ENCODE measurements at places on chromosomes 5 and 9. TPM values are rescaled to one million over a fixed set of nuclear protein-coding genes. Genes with fewer than 3 reads are reported as not detected.

DNA sequence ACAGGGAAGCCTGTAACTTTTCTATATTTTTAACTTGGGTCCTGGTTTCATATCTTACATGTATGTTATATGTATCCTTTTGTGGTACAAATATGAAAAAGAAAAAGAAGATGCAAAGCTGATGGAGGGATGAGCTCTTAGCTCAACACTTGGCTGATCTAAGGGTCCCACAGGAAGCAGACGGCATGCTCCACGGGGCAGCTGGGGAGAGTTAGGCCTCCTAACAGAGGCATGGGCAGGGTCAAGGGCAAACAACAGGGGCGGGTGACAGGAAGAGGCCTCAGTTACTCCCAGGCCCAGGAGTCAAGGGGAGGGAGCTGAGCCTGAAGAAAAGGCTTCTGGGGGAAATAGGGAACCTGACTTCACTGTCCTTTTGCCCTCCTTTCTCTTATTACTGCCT is 287.2 kb downstream of the ZSWIM6 start:
- DNase-seq: no peak

LCN1 gene
- total RNA-seq: not detected

- DNase-seq: no peak
These were observed 3.4 kb downstream of the CPEB4 start for GRCh38 chr5:173891308-173892116.

GRCh38 chr9:106298997-106299396 is 564.0 kb upstream of the ZNF462 start:
- DNase-seq: no peak

RGS7BP gene
- total RNA-seq: 1.6 TPM

DNA sequence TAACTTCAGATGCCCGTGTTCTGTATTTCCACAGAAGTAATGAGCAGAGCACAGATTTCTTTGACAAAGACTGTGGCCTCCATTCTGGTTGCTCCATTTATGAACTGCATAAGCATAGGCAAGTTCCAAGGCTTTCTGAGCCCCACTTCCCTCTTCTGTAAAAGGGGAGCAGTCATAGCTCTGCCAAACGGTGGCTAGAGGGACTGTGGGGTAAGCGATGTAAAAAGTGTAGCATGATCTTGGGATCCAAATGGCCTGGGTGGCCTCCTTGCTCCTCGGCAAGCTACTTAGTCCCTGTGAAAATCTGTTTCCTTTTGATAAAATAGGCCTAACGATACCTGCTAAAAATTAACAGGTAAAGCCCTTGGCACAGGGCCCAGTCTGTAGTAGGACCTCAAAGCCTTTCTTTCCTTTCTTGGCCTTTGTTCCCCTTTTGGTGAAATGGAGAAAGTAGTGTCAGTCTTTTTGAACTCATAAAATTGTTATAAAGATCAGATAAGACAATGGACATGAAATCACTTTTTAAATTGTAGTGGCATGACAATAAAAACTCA is 646.6 kb downstream of the ACTL7B start:
- DNase-seq: no peak

DNA sequence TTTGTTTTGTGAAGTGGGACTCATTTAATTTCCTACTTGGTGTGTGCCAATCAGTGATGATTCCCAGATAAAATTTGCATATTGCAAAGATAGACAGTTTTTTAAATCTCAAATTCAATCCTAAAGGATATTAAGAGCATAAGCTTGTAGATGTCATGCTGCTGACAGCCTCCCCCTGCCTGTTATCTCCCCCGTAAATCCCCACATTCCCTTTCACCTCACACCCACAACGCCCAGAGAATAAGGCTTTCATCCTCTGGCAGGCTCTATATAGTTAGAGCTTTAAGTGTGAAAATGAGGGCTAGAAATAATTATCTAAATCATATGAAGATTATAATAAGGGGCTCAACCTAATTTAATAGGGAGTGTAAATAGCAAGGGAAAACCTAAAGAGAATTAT is 265.0 kb downstream of the TRPM3 start:
- DNase-seq: no peak

C5orf46 gene
- total RNA-seq: not detected

NIPAL4 gene
- total RNA-seq: not detected

GRCh38 chr5:181028032-181028819 is 11.8 kb upstream of the BTNL9 start:
- no peak for DNase-seq

HTR4 gene
- not detected for total RNA-seq

DNA sequence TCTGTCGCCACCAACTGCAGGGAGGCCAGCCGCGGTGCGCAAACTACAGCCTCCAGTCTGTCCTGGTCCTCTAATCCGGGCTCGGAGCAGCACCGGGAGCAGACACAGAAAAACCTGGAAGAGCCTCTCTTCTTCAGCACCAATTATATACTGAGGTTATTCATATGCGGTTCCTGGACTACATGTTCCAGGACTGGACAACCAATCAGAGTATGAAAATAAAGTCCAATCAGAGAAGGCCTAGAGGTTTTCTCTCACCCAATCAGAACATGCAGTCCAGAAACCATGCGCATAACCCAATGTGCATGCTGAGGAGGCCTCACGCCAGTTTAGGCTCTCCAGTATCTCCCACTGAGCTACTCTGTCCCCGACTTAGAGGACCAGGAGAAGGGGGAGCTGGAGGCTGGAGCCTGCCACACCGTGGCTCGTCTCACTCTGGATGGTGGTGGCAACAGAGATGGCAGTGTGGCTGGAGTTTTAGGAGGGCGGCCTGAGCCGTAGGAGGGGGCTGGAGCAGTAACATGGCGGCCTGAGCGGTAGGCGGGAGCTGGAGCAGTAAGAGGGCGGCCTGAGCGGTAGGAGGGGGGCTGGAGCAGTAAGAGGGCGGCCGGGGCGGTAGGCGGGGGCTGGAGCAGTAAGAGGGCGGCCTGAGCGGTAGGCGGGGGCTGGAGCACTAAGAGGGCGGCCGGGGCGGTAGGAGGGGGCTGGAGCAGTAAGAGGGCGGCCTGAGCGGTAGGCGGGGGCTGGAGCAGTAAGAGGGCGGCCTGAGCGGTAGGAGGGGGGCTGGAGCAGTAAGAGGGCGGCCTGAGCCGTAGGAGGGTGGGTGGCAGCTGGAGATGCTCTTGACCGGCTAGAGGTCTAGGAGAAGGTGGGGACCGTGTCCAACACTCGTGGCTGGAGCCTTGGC is 20.4 kb upstream of the TRIM52 start:
- no peak for DNase-seq

ROPN1L gene
- 11.5 TPM for total RNA-seq

GRCh38 chr5:176836811-176837706 is 26.7 kb downstream of the UNC5A start:
- no peak for DNase-seq

DNA sequence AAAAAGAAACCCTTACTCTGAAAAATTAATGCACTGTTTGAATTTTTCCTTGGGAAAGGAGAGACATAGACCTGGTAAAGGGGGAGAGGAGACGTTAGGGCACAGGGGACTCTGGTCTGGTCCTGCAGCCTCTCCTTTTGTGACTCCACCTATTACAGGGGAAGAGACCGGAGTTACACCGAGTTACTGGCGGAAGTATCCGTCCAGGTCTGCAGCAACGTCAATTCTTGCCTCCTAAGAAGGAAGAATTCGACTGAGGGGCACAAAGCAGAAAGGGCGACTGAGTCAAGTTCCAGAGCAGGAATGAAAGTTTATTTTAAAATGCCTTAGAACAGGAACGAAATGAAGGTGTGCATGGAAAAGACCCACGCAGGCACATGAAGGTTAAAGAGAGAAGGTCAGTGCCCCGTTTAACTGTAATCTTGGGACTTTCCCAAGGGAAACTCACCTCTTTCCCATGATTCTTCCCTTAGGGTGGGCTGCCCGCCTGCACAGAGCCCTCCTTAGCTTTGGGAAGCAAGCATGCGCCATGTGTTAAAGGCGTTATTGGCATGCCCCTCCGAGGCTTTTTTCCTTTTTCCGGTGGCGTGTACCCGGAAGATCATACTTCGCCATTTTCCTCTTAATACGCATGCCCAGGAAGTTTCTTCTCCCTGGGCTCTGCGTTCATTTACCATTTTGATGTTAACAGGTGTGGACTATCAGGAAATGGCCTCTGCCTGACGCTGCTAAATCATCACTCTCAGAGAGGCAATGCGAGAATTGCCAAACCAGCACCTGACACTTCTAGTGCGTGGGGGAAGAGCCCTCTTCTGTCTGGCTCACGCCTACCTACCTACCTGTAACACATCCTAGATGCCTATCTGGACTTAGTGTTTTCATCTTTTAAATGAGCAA is 409.6 kb upstream of the PAPPA start:
- DNase-seq: no peak

GRCh38 chr5:102749416-102750030 is 5.6 kb upstream of the PAM start:
- no peak for DNase-seq

DNA sequence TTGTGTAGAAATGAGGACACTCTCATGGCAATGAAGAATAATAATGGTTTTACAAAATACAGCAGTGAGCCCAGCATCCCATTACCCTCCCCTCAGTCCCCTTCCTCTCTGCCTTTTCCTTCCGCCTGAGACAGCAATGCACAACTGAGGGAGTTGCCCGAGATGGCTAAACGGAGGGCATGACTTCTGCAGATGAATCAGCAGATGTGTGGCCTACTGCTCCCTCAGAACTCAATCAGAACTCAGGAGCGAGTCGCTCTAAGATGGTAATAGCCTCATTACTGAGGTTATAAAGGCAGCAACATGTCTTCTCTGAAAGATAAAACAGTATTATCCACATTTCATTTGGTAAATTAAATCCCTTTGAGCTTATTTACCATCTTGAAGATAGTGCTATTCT is 326.6 kb downstream of the ENC1 start:
- no peak for DNase-seq

GRCh38 chr5:77635917-77636640 is 2.4 kb downstream of the OTP start:
- DNase-seq: no peak

DNA sequence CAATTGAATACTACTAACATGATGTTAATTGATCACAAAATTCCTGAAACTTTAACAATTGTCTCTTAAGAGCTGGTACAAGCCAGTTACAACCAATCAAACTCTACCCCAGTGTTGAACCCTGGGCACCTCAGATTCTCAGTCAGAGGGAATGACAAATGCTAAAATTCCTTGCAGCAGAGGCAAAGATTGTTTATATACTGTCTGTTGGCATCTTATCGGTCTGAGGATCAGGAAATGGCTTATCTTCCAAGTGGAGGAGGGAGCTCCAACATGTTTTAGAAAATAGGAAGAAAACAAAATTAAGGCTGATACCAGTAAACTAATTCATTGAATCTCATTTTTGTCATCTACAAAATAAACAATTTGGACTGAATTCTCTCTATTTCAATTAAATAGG is 527.8 kb upstream of the ZNF608 start:
- DNase-seq: no peak

MARVELD2 gene
- total RNA-seq: 26.2 TPM

DNA sequence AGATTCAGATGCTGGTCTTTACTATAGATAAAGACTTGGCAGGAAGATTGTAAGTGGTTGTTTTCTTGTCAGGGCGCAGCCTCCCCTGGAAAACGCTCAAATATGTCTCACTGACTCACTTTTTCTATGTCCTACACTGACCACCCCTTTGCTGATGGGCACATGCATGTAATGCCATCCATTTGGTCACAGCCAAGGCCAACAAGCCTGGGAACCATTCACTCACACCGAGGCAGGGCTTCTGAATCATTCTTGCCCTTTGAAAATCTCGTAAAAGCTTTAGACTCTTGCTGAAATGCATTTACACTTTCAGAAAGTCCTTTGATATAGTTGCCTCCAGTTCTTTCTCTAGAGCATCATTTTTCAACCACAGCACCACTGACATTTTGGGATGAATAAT is 249.4 kb downstream of the ACTL7B start:
- no peak for DNase-seq

DNA sequence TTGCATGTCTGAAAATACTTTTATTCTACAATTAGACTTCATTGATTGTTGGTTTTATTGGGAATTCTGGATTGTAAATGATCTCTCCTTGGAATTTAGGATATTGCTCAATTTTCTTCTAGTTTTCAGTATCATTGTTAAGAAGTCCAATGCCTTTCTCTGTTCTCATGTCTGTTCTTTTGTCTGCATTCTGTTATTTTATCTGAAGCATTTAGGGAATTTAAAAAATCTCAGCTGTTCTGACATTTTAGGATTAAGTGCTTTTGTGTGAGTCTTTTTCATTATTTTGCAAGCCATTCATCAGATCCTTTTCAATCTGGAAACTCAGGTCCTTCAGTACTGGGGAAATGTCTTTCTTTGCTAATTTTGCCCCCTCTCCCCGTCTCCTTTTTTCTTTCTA is 4.4 kb upstream of the FER start:
- no peak for DNase-seq

ANKRD31 gene
- 0.27 TPM for total RNA-seq

DNA sequence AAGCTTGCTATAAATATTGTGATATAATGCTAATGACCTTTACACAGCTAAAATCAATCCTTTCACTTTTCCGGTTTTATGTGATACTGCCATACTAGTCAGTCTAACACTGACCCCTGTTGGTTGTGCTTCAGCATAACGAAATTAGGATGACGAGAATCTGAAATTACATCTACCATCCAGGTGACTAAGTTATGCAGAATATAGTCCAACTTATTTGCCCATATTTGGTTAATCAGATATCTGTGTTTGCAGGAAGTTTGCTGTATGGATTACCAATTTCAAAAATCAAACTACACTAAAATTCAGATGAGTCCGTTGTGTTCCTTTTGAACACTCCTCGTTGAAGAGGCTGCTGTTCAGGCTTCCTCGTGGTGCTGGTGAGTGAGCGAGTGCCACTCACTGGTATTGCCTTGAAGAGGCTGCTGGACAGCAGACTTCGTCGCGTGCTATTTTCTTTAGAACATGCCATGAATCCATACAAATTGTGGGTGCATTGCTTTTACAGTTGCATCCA is 32.5 kb downstream of the TENT4A start:
- DNase-seq: no peak

DNA sequence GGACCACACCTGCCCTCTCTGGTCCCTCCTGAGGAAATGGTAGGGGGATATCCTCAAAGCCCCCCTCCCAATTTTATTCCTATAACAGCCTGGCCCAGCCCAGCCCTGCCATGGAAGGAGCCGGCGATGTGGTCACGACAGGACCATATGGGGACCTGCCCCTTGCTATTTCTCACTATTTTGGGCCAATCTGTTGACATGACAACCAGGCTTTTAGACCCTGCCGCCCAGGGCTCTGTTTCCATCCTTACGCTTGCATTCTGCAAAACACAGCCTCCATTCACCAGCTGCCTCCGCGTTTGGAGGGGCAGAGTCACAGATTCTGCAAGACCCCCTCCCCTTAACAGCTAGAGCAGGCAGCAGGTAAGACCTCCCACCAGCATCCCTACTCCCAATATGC is 112.2 kb downstream of the GABBR2 start:
- DNase-seq: no peak

DNA sequence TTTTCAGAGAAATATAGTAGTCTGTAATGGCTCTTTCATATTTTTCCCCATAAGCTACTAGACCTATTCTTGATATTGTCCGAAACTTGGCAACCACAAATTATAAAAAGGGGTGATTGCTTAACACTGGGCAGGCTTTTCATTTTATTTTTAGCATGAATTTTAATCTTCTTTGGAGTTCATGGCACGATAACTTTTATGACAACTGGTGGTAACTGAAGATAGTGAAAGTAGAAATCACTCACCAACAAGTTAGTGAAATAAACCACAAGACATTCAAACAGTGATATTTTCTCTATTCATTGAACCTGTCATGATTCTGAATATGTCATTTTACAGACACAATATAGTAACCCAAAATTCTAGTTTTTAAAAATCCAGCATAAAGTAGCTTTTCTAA is 213.9 kb downstream of the PRDM9 start:
- DNase-seq: no peak

- no peak for DNase-seq
These were observed 38.2 kb downstream of the GZMK start for GRCh38 chr5:55062039-55062779.

- no peak for DNase-seq
These were observed 9.6 kb downstream of the LAMC3 start for GRCh38 chr9:131018621-131019020.

All from lower lobe of right lung (tissue), 2 donors.